Renal cortex interstitium (tissue), 15 donors: ENCODE measurements at places on chromosomes 6 and 20.

- DNase-seq, result peak; percentile 37
Measured at GRCh38 chr20:956330-956951, 40.3 kb upstream of the ANGPT4 start.

DNA sequence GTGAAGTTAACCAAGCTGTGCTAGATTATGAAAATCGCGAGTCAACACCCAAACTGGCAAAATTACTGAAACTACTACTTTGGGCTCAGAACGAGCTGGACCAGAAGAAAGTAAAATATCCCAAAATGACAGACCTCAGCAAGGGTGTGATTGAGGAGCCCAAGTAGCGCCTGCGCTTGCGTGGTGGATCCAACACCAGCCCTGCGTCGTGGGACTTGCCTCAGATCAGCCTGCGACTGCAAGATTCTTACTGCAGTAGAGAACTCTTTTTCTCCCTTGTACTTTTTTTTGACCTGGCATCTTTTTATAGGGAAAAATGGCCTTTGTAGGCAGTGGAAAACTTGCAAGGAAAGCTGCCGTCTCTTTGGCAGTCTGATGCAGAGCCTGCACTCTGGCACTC is 6.8 kb downstream of the GID8 start:
- DNase-seq, result no peak

DNA sequence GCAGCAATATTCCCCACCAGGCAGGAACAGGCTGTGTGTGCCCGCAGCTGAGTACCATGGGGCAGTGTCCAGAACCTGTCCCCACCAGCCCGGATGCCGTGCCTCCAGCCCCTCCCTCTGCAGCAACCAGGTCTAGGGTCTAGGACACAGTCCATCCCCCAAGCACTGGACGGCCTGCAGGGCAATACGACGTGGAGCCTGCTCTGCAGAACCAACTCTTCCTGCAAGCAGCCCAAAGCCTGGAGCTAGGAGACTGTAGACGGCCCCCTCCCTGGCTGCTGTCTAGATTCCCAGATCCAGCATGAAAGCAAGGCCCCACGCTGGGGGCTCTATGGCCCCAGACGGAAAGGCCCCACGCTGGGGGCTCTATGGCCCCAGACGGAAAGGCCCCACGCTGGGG is 128.2 kb upstream of the AFDN start:
- no peak for DNase-seq

GRCh38 chr6:41976794-41977484 is 35.3 kb upstream of the CCND3 start:
- DNase-seq, result no peak
